ENCODE measurements at places on chromosomes 6 and 20. TPM values are rescaled to one million over a fixed set of nuclear protein-coding genes. Genes with fewer than 3 reads are reported as not detected.

The IYD gene
- not detected for total RNA-seq

The NKX2-2 gene
- 0.04 TPM for total RNA-seq

The GPSM3 gene
- 4.3 TPM for total RNA-seq

The CENPW gene
- total RNA-seq, result 10.0 TPM

The NMBR gene
- total RNA-seq, result 0.09 TPM

The FAM209B gene
- 0.13 TPM for total RNA-seq

The BHLHE23 gene
- not detected for total RNA-seq

The FABP7 gene
- total RNA-seq, result 0.66 TPM

The CSE1L gene
- total RNA-seq, result 53.4 TPM

The PREP gene
- 19.8 TPM for total RNA-seq

The PPIL6 gene
- total RNA-seq, result 5.9 TPM

The ZC2HC1B gene
- 0.53 TPM for total RNA-seq

The DNMT3B gene
- total RNA-seq, result 2.9 TPM

The POU5F1 gene
- 0.13 TPM for total RNA-seq

The C6orf58 gene
- 0.09 TPM for total RNA-seq

The ATG5 gene
- total RNA-seq, result 27.8 TPM

The CBLN4 gene
- 0.09 TPM for total RNA-seq

The CALHM4 gene
- total RNA-seq, result not detected

The PLA2G7 gene
- 1.2 TPM for total RNA-seq

The AHCY gene
- total RNA-seq, result 126 TPM

The ESR1 gene
- total RNA-seq, result 0.44 TPM

The SIRPB2 gene
- total RNA-seq, result 0.84 TPM

The TCP11 gene
- total RNA-seq, result 0.44 TPM

The SLC44A4 gene
- 0.18 TPM for total RNA-seq

The OSER1 gene
- total RNA-seq, result 27.8 TPM

The OTOR gene
- total RNA-seq, result 0.35 TPM

The EYA4 gene
- 28.8 TPM for total RNA-seq

The RIMS1 gene
- total RNA-seq, result 5.7 TPM

The RCAN2 gene
- total RNA-seq, result 2.2 TPM

The BCAS1 gene
- total RNA-seq, result 2.6 TPM

The PANK2 gene
- 40.3 TPM for total RNA-seq

The ECT2L gene
- 0.09 TPM for total RNA-seq

The C6orf163 gene
- 3.8 TPM for total RNA-seq

The UBD gene
- 0.31 TPM for total RNA-seq
